Stomach (tissue), 19 donors: ENCODE measurements at places on chromosomes 7 and 10. TPM values are rescaled to one million over a fixed set of nuclear protein-coding genes. Genes with fewer than 3 reads are reported as not detected.

PTTG1IP2 gene
- polyA plus RNA-seq: not detected

DNA sequence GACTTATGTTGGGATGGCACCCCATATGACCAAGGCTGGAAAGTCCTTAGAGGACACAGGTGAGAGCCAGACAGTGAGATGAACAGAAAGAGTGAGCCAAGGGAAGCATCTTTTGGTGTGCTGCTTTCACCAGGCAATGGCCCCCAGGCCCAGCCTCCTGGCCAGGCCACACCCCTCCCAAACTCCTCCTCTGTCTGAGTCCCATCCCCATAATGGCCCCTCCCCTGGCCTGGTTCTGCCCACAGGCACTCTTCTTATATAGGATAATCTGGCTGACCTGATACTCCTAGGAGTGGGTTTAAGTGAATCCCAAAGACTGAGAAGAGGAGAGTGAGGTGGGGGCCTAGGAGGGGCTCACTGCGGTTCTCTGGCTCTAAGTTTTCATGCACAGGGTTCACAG is 252.5 kb downstream of the RPS24 start:
- H3K4me1 ChIP-seq: no peaks in the 10 kb centered on the region
- H3K27me3 ChIP-seq: no peaks in the 10 kb centered on the region
- no peak overlapping the region for H3K4me3 ChIP-seq
- H3K36me3 ChIP-seq: no peaks in the 10 kb centered on the region

DNA sequence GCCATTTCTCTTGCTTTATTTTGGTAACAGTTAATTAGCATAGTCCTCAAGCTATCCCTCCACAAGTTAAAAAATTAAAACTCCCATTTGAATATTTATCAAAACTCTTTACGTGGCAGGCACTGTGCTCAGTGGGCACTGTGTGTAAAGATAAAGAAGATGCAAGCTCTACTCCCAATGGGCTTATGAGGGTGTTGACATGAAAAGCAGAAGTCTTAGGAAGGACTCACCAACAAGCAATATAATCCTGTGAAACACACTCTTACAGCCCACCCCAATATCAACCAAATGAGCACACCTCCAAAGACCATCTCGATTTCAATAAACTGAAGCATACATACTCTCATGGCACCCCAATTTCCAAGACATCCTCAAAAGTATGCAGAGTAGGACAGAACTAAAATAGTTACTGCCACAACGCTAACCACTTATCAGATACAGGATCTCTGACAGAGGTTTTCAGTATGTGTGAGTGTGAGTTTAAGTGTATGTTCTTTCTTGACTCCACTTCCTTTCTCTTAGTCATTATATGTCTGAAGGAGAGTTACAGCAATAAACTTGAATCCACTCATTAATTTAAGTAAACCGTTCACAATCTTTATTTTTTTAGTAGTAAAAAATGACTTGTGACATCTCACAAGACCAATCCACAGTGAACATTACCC is 120.0 kb downstream of the PDE1C start:
- no peaks in the 10 kb centered on the region for H3K36me3 ChIP-seq
- H3K4me1 ChIP-seq: peaks cover 19% of the 10 kb centered on the region
- H3K4me3 ChIP-seq: no peak overlapping the region
- no peak overlapping the region for H3K27ac ChIP-seq

DNA sequence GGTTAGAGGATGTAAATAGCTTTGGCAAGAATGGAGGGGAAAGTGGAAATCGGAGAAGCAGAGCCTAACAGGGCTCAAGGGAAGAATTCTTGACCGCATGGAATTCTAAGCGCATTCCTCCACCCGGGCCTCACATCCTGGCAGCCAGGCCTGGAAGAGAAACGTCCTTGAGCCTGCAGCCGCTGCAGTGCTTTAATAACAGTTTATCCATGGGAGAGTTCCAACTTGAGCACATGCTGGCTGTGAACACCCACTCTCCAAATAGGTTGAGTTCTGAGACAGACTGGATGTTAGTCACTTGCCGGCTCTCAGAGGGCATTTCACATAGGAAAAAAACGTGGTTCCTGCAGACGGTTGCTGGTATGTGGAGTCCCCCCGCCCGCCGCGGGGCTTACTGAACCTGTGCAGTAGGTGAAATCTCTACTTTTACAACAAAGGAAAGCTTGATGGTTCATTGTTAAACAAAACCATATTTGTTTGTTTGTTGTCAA is 61.4 kb upstream of the STEAP1B start:
- no peak for DNase-seq
- no peak overlapping the region for H3K4me3 ChIP-seq
- no peaks in the 10 kb centered on the region for H3K36me3 ChIP-seq
- H3K4me1 ChIP-seq: peaks cover 56% of the 10 kb centered on the region
- H3K27me3 ChIP-seq: peaks cover 24% of the 10 kb centered on the region

GRCh38 chr10:21626457-21627161 is 92.6 kb downstream of the MLLT10 start:
- peaks cover 9% of the 10 kb centered on the region for H3K4me1 ChIP-seq
- no peak for DNase-seq
- no peak overlapping the region for H3K4me3 ChIP-seq
- no peak overlapping the region for H3K27ac ChIP-seq

DNA sequence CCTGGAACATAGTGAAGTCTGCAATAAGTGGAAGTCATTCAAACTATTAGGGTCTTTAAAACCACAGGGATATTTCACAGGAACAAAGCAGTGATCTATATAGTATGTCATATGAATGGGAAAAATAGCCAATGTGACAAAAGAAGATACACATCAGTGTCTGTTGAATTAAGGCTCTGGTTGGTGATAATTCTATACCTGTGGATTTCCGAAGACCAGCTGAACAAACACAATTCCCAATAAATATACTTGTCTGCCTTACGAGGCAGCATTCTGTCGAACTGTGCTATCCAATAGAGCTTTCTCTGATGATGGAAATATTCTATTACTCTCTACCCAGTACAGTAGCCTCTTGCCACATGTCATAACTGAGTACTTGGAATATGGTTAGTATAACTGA is 55.9 kb upstream of the CAV2 start:
- no peaks in the 10 kb centered on the region for H3K27me3 ChIP-seq
- DNase-seq: no peak
- no peaks in the 10 kb centered on the region for H3K36me3 ChIP-seq

GLCCI1 gene
- polyA plus RNA-seq: 3.2 TPM
